OCI-M1 (cell line): ENCODE measurements at places on chromosomes 6 and 20.

DNA sequence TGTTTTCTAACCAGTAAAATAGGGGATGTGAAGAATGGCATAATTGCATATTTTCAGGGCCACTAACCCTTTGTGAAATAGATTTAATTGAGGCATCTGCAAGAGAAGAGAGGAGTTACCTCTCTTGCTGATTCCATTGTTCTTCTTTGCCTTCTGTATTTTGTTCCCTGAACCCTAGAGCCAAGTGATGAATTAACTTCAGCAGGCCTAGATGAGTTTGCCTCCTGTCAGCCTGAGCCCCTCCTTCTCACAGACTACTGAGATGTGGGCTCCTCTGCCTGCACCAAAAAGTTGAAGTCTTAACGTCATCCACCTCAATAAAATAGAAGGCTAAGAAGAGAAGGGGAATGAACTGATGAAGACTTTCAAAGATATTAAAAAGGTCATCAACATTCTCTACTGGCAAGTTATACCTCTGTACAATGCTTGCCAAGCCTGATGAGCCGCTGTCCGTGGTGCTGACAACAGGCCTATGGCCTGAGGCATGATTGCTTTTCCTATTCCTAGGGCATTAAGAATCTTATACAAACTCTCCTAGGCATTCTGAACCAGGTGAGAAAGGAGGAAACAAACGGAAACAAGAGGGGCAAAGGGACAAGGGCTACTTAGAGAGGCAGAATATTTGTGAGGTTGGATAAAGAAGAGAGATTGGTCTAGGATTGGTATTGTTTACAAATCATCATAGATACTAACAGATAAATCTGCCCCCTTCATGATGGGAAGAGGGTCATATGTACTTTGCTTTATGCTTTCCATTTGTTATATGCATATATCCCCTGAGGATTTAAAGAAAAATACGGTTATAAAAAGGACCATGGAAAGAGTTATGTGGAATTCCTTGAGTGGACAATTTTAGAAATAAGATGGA, 46.8 kb downstream of the CD24 start:
- DNase-seq: peak; percentile 83

DNA sequence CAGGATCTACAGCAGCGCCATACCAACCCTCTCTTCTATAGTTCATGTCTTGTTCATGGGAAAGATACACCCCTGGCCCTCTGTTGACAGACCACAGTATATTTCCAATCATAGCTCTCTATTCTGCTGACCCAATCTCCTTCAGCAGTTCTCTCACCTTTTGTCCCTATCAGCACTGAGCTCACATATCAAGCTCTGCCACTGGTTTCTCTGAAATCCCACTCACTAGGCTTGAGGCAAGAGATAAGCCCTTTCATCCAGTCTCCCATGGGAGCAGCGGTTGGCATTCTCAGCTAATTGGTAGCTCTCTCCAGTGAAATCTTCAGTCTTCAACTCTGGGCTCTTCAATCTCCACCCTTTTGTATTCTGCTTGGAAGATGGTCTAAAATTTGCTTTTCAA, 313.4 kb downstream of the GJA1 start:
- DNase-seq: peak; percentile 60

DNA sequence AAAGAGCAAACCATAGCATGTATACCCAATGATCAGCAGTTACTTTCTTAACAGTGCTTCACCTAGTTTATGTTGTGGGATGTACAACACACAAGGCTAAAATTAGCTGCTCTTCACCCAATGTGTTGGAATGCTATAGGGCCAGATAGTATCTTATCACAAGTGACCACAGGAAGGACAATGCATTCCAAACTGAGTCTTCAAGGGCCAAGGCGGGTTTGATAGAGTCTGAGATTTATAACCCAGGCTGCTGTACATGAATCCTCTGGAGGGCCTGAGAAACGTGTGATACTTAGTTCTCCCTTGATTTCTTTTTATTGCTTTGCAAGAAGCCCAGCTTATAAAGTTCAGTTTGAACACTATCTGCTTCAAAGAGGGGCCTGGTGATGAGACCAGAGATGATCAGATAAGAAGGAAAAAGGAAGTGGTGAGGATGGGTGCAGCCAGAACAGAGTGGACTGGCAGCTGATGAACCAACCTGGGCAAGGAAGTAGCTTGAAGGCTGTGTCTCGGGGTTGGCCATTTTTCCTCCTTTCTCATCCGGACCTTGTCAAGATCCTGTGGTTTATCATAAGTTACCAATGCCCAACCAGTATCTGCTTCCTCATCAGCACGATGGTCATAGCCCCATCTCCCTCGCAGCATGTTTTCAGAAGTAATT, 62.2 kb upstream of the BMP2 start:
- no peak for DNase-seq

DNA sequence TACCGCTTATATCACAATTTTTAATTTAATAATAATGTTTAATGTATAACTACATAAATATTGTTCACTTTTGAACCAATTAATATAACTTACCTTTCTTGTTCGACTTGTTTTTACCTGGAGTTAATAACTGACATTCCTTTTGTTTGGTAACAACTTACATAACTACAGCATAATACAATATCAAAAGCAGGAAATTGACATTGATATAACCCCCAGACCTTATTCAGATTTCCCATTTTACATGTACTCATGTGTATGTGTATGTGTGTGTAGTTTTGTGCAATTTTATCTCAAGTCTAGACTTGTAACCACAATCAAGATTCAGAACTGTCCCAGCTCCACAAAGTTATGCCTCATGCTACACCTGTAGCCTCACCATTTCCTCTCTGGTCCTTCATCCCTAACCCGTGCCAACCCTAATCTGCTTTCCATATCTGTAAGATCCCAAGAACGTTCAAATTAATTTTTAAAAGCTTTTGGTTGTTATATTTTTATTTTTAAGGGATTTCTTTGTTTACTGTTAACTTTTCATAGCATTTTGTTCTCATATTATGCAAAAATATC, 190.6 kb downstream of the MANEA start:
- no peak for DNase-seq

DNA sequence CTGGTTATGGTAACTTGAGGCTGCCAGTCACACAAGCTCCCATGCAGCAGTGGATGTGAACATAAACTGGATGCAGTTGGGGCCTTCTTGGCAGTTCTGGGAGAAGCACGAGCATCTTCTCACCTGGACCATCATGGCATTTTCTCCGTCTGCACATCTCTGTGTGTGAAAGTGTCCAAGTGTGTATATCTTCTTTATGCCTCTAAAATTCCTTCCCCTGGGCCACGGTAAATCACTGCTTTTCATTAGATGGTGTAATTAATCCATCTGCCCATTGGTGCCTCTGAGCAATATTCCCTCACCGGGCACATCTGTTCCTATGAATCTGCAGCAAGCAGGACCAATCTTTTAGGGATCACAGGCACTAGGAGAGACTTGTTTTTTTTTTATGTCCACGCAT, 138.0 kb downstream of the MAP3K7 start:
- DNase-seq: no peak

DNA sequence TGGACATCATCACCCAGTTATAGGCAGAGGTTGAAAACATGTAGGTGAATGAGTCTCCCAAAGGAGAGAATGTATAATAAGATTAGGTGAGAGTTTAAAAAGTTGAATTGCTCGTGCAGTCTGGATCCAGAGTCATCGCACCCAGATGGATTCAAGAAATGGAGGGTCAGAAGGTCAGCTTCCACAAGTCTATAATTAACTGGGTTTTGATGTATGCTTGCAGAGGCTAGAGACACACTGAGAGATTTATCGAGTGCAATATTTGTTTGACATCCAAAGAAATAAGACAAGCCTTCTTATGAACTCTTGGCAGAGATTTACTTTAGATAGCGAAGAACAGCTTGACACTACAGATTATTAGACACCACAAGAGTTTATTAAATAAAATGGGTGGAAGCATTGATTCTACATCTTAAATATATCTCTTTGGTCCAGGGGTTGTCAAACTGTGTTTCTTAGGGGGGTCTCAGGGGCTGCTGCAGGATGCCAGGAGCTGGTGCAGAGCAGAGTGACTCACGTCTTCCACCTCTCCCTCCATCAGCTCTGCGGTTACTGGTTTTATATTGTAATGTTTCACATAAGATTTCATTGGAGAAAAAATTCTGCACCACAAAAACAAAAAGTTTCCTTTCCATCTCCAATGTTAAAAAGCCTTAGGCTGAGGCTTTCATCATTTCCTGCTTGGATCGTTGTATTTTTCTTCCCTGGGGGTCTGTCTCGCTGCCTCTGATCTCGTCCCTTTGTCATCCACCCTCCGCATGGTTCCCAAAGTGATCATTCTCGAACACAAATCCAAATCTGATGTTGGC, 176.2 kb upstream of the AHI1 start:
- DNase-seq: no peak

- no peak for DNase-seq
Measured at GRCh38 chr6:44727651-44728630, 340.4 kb downstream of the CDC5L start.

DNA sequence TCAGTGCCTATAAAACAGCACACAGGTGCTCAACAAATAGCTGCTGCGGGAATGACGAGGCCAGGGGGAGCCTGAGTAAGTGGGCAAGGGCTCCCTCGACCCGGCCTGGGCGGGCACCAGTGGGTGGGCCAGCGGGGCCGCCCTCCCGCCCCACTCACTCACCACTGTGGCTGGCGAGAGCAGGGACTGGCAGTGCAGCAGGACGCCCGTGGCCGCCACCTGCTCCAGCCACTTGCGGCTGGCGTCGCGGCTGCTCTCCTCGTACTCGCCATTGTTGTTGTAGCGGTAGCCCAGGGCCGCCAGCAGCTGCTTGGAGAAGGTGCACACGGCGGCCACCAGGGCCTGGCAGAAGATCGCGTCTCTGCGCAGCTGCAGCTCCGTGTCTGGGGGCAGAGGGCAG, 191.5 kb downstream of the PREX1 start:
- DNase-seq: no peak

DNA sequence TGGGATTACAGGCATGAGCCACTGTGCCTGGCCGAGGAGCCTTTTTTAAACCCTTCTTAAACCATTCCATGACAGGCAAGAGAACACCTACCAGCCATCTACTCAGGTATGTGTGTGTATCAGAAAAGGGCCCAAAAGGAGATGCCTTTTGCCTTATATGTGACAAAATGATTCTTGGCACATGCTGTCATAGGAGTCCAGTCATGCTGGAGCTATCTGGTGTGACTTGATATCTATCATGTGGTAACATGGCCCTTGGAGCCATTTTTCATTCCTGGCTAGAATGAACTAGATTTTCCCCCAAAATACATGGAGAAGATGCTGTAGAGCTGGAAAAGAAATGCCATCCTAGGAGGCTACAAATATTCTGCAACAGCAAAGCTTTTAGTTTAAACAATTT, 129.1 kb downstream of the DST start:
- no peak for DNase-seq

GRCh38 chr6:18463429-18463828, 76.3 kb downstream of the RNF144B start:
- no peak for DNase-seq

GRCh38 chr6:125597411-125598253, 151.8 kb upstream of the HEY2 start:
- no peak for DNase-seq

DNA sequence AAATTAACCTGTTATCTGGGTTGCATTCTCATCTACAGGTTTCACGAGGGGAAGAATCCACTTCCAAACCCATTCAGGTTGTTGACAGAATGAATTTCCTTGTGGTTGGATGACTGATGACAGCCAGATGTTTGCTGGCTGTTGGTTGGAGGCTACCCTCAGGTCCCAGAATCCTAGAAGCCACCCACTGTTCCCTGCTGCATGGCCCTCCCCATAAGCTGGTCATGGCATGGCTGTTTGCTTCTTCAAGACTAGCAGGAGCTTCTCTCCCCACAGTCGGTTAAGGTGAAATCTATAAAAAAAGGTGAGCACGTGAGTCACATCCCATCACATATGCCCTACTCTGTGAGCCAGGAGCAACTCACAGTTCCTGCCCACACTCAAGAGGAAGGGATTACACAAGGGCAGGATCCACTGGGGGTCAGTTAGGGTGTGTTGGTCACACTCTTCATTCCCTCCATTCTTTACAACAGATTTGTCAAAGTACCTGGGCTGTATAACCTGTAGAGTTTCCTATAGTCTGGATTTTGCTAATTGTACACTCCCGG, 19.5 kb upstream of the RPS10 start:
- DNase-seq: no peak

- peak; percentile 83 for DNase-seq
Measured at GRCh38 chr6:157946865-157947532, 34.7 kb upstream of the SYNJ2 start.

GRCh38 chr6:166567813-166568212, 18.7 kb downstream of the RAMACL start:
- DNase-seq: no peak
